ENCODE measurements at places on chromosomes 5 and 9.

DNA sequence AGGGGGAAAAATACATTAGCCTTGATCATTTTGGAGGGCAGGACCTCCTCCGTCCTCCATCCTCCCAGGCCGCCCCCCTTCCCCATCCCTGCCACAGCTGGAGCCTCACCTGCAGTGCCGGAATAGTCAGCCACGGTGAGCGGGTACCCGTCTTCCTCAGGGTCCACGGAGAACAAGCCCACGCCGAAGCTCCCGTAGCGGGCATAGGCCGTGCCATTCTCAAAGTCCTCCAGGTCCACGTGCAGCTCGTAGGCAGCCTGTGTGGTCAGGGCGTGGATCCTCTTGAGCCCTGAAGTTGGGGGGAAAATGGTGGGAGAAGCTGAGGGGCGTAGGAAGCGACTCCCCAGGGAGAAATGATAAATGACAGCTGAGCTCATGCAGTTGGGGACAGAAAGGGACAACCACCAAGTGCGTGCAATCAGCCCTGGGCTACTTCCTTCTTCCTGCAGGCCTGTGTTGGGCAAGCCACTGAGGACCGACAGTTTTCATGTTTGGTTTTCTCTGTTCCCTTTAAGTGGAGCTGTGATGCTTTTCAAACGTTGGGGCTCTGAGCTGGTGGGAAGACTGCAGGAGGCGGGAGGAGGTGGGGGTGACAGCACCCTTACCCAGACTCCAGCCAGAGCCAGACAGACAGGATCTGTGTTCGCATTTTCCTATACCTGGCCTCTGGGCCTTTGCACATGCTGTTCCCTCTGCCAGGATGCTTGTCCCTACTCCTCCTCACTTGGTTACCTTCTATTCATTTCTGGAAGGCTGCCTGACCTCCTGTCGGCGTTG lies 8.7 kb upstream of the QRFP start:
- no peak for DNase-seq

DNA sequence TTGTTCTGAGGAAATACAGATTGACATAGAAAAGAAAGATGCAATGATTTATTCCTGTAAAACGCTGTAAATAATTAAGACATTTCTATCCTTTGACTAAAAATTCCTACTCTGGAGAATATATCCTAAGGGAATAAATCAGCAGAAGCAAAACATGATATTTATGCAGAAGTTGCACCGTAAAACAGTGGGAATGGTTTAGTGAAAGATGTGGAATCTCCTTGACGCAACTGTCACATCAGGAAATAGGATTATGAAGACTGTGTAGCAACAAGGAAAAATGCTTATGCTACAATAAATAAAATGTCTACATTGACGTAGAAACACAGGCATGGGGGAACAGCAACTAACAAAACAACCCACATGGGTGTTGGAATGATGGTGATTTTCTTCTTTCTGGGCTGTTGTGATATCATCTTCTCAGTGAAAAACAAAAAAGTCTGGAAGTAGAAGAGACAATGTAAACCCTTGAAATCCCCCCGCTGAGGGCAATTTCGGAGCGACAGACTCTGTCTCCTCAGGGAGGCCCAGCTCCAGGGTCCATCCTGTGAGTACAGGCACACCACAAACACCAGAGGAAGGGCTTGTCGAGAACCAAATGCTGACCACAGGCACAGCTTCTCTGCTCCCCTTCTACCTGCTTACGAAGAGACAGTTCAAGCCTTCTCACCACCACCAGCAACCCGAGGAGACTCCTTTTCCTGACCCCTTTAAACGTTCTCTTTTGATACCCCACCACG lies 25.2 kb downstream of the COL23A1 start:
- no peak for DNase-seq

DNA sequence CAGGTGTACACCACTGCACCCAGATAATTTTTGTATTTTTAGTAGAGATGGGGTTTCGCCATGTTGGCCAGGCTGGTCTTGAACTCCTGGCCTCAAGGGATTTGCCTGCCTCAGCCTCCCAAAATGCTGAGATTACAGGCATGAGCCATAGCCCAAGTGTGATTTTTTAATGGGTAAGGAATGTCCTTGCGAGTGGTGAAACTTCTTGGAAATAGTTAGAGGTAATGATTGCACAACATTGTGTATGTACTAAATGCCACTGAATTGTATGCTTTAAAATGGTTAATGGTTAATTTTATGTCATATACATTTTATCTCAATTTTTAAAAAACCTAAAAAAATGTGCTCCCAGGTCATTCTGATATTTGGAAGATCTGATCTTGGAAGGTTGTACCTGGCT lies 59.9 kb upstream of the IL6ST start:
- DNase-seq, result no peak

DNA sequence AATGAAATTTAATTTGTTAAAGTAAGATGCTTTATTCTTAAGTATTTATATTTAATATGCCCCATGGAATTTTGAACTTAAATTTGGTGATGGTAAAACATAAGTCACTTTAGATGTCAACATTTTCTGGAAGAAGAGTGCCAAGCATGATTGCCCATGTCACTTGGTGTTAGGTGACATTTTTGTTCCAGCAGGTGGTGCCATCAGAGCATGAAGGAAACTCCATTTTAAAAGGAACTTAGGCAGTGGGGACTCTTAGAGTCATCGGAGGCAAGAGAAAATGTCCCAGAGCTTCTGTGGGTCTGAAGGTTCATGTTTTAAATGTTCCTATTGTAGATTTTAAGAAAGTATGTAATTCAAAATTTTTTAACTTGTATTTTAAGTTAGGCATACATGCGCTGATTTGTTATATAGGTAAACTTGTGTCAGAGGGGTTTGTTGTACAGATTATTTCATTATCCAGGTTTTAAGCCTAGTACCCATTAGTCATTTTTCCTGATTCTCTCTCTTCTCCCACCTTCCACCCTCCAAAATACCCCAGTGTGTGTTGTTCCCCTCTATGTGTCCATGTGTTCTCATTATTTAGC lies 789.3 kb downstream of the SEMA5A start:
- no peak for DNase-seq

GRCh38 chr5:167030500-167031120 lies 1260.8 kb upstream of the WWC1 start:
- no peak for DNase-seq

- no peak for DNase-seq
Measured at GRCh38 chr5:54159893-54160195, 150.5 kb downstream of the ARL15 start.

- no peak for DNase-seq
Measured at GRCh38 chr5:172123269-172123692, 64.7 kb downstream of the STK10 start.

GRCh38 chr5:39177631-39177964 lies 41.8 kb downstream of the FYB1 start:
- no peak for DNase-seq

GRCh38 chr5:68518286-68518685 lies 302.7 kb downstream of the PIK3R1 start:
- no peak for DNase-seq

DNA sequence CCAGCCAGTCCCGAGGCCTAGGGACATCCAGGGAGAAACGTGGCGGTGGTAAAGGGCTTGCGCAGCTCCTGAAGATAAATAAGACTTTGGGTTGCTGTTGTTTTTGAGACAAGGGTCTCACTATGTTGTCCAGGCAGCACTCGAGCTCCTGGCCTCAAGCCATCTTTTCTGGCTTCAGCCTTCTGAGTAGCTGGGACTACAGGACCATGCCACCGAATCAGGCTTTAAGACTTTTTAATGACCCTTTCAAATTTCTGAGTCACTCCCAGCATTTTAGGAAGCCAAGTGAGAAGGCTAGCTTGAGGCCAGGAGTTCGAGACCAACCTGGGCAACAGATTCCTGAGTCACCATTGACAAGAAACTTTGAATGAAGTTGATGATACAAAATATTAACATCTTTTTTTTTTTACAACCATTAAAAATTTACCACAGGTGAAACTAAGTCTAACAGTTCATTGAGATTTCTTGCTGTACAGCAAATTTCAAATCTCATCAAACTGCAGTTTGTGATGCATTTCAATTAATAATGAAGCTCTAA lies 817 bp upstream of the GNE start:
- DNase-seq, result no peak

GRCh38 chr5:138844812-138845513 lies 30.2 kb downstream of the LRRTM2 start:
- no peak for DNase-seq

GRCh38 chr5:93280518-93280917 lies 300.5 kb downstream of the NR2F1-AS1 start:
- no peak for DNase-seq

DNA sequence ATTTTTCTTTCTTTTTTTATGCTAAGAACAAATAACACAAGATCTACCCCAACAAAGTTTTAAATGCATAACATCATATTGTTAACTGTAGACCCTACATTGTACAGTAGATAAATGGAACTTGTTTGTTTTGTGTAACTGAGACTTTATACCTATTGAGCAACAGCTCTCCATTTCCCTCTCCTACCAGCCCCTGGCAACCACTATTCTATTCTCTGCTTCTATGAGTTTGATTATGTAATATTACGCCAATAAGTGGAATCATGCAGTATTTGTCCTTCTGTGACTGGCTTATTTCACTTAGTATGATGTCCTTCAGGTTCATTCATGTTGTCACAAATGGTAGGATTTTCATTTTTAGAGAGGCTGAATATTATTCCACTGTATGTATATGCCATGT lies 308.2 kb upstream of the PRR16 start:
- no peak for DNase-seq

DNA sequence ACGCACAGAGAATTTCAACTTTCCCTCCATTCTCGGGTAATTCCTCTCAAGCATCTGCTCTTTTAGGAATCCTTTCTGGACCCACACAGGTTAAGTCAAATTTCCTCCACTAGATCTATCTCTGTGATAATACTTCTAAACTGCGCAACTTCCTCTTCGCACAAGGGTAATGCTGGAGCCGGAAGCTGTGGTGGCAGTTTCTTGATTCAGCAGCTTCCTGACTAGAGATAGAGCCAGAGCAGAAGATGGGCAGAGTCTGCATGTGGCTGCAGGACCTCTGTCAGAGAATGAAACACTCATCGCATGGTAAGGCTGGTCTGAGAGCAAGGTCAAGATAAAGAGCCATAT lies 11.1 kb upstream of the CDC42SE2 start:
- DNase-seq, result peak; percentile 62

DNA sequence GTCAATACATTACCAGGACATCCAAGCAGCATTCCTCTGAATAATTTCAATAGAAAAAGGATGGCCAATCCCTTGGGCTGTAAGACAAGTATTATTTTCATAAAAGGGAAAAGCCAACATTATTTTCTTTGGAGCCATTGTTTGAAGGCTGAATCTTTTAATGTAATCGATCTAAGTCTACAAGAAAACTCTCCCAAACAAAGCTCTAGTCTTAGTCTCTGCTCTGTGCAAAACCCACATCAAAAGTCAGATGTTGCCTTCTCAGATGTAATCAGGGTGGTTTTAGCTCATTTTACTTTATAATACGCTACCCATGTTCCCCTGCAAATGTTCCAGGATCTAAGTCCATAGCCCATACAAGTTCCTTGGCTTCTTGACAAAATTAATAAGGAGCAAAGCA lies 325.6 kb downstream of the TRPM3 start:
- no peak for DNase-seq

GRCh38 chr9:96449845-96450612 lies at the start of gene HABP4:
HABP4 (plus strand) TSS chr9:96450169; CDS start chr9:96450280, 111 bp downstream.
- DNase-seq, result peak; percentile 93
